ENCODE measurements at places on chromosomes 3 and 15.

- DNase-seq = no peak
These were observed 103.9 kb upstream of the ROBO1 start for GRCh38 chr3:79871656-79872055.

- DNase-seq = no peak
These were observed 39.4 kb downstream of the DNAJB8 start for GRCh38 chr3:128427175-128427857.

GRCh38 chr15:44300572-44300971 is 12.1 kb downstream of the GOLM2 start:
- no peak for DNase-seq

- DNase-seq = no peak
These were observed 690 bp downstream of the TP53BP1 start for GRCh38 chr15:43492266-43492665.

- DNase-seq = no peak
These were observed 16.5 kb downstream of the GMPS start for GRCh38 chr3:155886915-155887314.

GRCh38 chr3:169945313-169945712 is 21.3 kb upstream of the SEC62 start:
- no peak for DNase-seq

GRCh38 chr3:114400371-114400770 is 106.5 kb downstream of the TIGIT start:
- DNase-seq = no peak

GRCh38 chr3:160675566-160676124 is 1.3 kb upstream of the ARL14 start:
- DNase-seq = no peak

DNA sequence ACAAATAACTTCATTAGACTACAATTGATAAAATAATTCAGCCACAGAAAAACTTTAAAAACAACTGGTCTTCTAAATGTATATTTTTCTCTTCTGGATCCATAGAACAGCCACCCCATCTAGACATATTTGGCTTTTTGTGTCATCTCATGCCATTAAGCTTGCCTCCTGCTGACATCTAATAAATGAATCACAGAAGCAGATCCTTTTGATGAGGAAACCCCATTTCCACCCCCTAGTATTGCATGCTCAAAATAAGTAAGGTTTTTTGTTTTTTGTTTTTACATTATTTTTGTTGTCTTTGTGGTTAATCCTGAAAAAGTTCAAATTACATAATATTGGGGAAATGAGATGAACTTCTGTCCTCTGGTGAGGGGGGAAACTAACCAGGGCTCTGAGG is 94.8 kb downstream of the DUT start:
- DNase-seq = no peak

GRCh38 chr3:126100269-126100633 is 16.3 kb upstream of the SLC41A3 start:
- no peak for DNase-seq

DNA sequence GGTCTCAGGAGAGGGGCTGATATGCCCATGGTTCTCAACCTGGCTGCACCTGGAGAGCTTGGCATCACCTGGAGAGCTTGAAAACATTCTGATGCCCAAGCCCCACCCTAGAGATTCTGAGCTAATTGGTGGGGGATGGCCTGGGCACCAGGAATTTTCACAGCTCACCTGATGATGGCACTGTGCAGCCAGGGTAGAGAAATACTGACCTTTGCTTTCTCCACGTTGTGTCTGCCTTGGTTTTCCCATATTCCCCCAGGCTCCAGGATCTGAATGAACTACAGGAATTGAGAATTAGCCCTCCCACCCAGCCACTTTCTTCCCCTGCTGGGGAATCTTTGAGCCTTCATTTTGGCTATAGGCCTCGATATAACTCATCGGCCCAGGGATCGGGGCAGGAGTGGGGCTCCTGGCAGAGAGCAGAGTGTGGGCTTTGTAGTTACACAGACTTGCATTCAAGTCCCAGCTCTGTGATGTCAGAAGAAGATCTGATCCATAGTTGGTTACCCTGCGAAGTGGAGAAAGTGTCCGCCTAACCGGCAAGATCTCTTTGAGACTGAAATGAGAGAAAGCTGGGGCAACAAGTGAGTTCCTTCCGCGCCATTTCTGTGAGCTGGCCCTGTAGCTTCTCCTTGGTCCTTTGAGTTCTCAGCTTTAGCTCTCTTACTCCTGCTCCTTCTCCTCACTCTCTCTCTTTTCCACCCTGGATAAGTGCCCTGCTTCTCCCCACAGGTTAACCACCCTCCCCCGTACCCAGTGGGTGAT is 33.1 kb upstream of the UBE2Q2 start:
- DNase-seq = no peak

DNA sequence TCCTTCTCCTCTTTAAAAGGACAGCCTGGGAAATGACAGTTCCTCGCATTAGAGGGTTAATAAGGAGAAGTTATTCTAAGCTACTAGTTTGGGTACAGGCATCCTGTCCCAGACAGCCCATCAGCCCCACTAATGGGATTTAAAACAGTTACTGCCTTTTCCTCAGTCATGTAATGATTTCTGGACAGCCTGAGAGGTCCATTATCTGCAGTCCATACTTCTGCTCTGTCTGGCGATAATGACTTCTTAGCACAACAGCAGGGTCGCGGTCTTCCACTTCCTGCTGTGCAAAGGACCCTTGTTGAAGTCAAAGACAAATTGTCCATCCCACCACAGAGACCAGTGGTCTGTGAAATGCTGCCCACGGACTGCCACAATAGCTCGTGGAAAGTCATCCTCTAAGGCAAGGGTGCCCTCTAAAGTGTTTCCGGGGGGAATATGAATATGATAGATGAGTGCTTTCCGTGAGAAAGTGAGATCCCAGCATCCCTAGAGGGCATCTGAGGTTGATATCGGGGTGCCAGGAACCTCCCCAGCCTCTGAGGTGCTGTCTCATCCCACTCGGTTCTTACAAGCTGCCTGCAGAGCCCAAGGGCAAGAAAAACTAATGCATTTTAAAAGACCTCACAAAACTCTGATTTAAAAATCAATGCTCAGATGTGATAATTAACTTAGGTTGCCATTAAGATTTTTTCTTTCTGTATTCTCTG is 100.7 kb downstream of the SHOX2 start:
- DNase-seq = no peak

GRCh38 chr3:196192524-196193051 is 18.6 kb downstream of the ZDHHC19 start:
- no peak for DNase-seq

DNA sequence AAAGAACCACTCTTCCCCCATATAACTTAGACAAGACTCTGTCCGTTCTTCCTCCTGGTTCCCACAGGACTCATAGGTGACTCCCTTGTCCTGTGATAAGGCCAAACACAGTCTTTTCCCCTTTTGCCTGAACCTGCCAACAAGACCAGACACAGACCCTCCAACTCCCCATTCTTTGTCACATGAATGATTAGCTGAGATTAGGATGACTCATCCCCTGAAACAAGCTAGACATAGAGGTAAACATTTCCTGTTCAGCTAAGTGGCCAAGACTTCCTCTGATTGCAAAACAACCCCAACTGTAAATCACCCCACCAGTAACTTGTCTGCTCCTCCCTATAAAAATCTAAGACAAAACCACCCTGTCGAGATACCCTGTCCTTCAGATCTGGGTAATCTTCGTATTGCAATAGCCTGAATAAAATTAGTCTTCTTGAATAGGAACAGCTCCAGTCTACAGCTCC is 11.4 kb upstream of the HTR3E start:
- DNase-seq = no peak

DNA sequence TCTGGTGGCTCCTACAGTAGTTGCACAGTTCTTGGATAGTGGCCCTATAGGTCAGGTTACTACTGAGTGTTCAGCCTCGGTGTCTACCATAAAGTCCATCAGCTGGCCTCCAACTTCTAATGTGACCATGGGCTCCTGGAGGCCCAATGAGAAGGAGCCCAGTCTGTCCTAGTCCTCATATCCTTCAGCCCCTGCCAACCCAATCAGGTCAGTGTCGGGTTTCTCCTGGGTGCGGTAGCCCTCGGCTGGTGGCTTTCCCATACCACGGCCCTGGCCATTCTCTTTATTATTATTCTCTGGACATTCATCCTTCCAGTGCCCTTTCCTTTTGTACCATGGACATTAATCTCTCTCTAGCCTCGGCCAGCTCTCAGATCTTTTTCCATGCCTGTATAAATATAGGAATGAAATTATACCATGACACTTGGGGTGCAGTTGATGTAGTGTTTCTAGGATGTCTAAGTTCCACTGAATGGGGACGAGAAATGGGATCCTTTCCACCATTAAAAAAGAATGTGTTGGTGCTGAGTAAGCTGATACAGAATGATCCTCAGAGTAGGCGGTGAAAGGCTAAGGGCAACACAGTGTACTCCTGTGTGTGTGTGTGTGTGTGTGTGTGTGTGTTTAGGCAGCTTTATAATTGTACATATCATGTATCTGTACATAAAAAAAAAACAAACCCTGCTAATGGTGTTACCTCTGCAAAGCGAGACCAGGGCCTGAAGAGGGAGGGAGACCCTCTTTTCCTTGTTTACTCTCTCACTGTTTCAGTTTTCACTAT is 19.3 kb upstream of the NOX5 start:
- DNase-seq = no peak

- DNase-seq = no peak
These were observed 19.6 kb upstream of the RNU6-1 start for GRCh38 chr15:67859331-67859946.
